ENCODE measurements at places on chromosomes 12 and 14. TPM values are rescaled to one million over a fixed set of nuclear protein-coding genes. Genes with fewer than 3 reads are reported as not detected.

The PGF gene
- total RNA-seq: 1.7 TPM

The CBLN3 gene
- 0.25 TPM for total RNA-seq

The SLC25A47 gene
- total RNA-seq: not detected

The LAG3 gene
- total RNA-seq: not detected

The GSC gene
- total RNA-seq: not detected

The LALBA gene
- not detected for total RNA-seq

The CREBL2 gene
- 24.3 TPM for total RNA-seq

The GPR68 gene
- 2.2 TPM for total RNA-seq

The FBXW8 gene
- total RNA-seq: 10.8 TPM

The TWF1 gene
- 120 TPM for total RNA-seq

The SLCO1A2 gene
- total RNA-seq: 11.1 TPM

The MFAP5 gene
- total RNA-seq: 1.7 TPM

The OTX2 gene
- 0.25 TPM for total RNA-seq

The CFAP251 gene
- 3.0 TPM for total RNA-seq

The BIN2 gene
- total RNA-seq: 0.74 TPM

The FOXA1 gene
- total RNA-seq: not detected

The TPH2 gene
- total RNA-seq: not detected

Measured in temporal lobe (tissue), 4 donors.